ENCODE measurements at places on chromosomes 16 and 17.

GRCh38 chr16:73794994-73795393 lies 501.6 kb upstream of the PSMD7 start:
- DNase-seq: no peak

GRCh38 chr16:11675561-11676511 lies 7.6 kb downstream of the SNN start:
- DNase-seq: no peak

GRCh38 chr17:53806473-53806872 lies 16.3 kb upstream of the KIF2B start:
- no peak for DNase-seq

GRCh38 chr17:50830994-50831393 lies 4.4 kb upstream of the WFIKKN2 start:
- no peak for DNase-seq

GRCh38 chr17:2002767-2003329 lies 22.3 kb downstream of the RTN4RL1 start:
- no peak for DNase-seq

DNA sequence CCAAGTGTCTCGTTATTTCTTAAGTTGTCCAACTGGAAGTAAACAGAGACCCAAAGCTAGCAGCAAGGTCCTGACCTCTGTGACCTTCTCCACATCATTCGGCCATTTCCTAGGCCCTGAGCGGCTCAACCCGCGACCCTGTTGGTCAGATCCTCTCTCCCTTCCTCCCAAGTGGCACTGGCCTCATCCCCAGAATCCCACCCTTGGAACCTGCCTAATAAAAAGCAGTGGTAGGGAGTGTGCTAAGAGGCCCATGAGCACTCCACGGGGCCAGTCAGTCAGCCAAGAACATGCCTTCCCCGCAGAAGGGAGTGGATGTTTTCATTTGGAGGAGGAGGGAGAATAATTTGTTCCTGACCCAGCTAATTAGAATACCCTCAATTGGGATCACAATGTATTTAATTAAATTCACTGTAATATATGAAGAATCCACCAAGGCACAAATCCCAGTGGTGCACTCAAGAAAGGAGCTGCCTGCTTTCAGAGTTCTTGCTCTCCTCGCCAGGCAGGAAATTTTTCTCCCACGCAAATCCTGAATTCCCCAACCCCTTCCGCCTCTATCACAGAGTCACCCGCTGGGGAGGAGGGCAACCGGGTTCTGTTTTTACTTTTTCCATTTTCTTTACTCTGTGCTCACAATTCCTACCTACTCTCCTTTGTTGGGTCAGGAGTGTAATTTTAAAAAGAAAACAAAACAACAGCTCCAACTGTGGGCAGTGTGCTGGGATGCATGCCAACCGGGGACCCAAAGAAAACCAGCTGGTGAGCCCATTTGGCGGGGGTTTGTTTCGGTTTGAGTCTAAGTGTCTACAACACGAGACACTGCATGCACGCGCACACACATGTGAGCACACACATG lies 153.4 kb downstream of the ZFHX3 start:
- peak; percentile 57 for DNase-seq

- no peak for DNase-seq
These were observed 192.2 kb upstream of the CDH11 start for GRCh38 chr16:65313936-65314626.

GRCh38 chr17:16478649-16479048 lies 13.3 kb downstream of the LRRC75A start:
- no peak for DNase-seq

DNA sequence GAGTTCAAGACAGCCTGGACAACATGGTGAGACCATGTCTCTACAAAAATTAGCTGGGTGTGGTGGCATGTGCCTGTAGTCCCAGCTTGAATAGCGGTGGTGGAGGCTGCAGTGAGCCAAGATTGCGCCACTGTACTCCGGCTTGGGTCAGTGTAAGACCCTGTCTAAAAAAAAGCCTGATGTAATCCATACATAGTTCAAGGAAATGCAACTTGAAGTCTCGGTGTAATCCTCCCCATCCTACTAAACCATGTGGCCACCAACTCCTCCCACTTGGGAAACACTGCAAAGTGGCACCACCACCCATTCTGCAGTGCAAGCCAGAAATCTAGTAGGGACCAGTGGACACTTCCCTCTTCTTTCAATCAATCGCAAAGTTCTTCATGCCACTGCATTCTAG lies 5.4 kb upstream of the KPNB1 start:
- no peak for DNase-seq

DNA sequence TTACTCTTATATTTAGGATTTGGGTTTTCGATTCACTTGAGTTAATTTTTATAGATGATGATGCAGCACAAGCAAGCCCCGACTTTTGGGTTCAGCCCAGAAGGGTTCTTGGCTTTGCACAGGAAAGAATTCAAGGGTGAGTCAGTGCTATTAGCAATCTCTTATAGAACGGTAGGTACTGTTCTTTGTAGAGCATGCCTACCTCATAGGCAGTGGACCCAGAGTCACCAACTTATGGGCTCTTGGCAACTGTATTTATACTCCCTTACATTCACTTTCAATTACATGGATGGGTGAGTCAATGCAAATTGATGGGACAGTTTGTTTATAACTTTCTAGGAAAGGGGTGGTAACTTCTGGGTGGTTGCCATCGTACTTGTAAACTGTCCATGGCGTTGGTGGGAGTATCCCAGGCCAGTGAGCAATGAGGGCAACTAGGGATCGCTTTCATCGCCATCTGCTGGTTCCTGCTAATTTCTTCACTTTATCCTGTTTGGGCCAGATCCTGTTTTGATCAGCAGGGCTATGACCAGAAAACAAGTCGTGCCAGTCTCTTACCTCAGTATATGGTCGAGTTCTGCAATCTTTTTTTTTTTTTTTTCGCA lies 362.6 kb downstream of the CNTNAP4 start:
- DNase-seq: peak; percentile 28

GRCh38 chr17:40614431-40615067 lies 33.1 kb downstream of the SMARCE1 start:
- DNase-seq: no peak

DNA sequence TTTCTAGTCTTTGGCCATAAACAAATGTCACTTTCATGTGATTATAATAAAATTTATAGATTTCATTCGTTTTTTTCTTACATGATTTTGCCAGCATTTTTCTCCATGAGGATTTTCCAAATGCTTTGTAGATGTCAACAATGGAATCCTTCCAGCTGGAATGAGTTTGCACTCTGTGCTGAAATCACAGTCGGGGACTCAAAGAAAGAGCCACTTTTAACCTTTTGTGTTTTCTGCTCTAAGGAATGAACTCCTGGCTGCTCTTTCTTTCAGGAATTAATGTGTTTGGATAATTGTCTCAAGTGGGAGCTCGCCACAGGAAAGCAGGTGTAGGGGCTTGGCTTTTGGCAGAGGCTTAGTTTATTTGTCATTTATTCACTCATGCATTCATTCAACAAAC lies 372.3 kb upstream of the SALL1 start:
- DNase-seq: peak; percentile 56

Data from NCI-H1105 treated with DMSO at 0.1 percent for 48 hours (cell line).